ENCODE measurements at places on chromosomes 7 and 10.

GRCh38 chr10:71779641-71780040 lies 6.3 kb upstream of the VSIR start:
- no peak for DNase-seq

DNA sequence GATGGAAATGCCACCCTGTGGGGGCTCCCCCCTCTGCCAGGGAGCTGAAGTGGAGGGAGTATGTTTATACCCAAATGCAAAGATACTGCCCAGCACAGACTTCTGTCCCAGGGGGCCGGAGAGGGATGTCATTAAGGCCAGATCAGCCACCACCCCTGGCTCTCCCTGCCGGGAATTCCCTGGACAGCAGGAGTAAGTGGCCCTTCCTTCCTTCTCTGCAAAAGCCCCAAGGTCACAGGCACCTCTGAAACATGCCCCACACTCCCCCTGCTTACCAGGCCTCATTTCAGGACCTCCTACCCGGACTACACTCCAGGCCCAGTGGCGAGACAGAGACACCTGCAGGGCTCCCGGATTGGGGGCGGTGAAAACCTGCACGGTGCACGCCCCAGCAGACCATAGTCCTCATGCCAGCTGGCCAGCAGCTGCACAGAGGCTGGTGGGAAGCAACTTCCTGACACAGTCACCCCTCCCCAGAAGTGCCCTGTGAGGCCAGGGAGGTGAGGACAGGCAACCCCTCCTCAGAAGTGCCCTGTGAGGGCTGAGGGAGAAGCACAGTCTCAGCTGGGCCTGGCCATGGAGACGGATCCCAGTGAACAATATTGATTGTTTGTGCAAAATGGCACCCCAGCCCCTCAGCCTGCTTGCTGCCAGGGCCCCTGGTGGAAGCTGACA lies 33.0 kb upstream of the RET start:
- no peak for DNase-seq

GRCh38 chr10:92857904-92858514 lies 9.7 kb downstream of the EXOC6 start:
- no peak for DNase-seq

- DNase-seq, result no peak
Measured at GRCh38 chr7:81816312-81816711, 46.5 kb upstream of the HGF start.

DNA sequence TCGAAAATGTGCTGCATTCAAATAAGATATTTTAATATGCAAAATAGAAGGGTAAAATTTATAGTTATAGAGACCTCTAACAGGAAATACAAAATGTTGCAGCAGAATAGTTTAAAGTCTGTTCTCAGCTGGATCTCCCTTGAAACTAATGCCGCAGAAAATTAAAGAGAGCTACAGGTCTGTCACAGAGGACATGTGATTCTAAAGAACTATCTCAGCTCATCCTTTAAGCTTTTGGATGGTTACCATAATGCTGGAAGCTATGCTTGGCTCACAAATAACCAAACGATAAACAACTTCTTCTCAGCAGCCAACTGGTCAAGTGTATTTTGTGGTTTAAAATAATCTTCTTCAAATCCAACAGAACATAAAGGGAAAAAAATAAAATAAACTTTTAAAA lies 353.0 kb downstream of the PARD3 start:
- DNase-seq, result no peak

DNA sequence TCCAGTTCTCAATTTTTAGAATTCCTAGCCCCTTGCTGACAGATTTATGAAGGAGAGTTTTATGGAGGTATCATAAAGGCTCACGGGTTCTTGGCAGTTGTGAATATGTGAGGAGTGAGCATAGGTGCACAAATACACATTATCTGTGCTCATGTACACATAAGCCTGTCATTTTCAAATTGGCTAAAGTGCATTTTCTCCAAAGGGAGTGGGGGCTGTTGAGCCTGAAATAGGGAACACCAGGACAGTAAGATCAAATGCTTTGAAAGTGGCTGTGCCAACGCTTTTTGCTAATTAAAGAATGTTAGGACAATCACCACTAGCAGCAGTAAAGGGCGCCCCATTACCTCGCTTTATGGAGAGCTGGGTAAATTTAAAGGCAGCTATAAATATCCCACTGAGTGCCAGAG lies 8.3 kb upstream of the LRRC4 start:
- DNase-seq, result no peak

GRCh38 chr7:96426027-96426426 lies 104.1 kb upstream of the SLC25A13 start:
- no peak for DNase-seq

- DNase-seq, result no peak
Measured at GRCh38 chr7:78020136-78020873, 221.7 kb downstream of the PHTF2 start.

- no peak for DNase-seq
Measured at GRCh38 chr7:40475681-40475982, 340.8 kb downstream of the SUGCT start.

- DNase-seq, result no peak
Measured at GRCh38 chr7:103630318-103630717, 184.3 kb upstream of the SLC26A5 start.

DNA sequence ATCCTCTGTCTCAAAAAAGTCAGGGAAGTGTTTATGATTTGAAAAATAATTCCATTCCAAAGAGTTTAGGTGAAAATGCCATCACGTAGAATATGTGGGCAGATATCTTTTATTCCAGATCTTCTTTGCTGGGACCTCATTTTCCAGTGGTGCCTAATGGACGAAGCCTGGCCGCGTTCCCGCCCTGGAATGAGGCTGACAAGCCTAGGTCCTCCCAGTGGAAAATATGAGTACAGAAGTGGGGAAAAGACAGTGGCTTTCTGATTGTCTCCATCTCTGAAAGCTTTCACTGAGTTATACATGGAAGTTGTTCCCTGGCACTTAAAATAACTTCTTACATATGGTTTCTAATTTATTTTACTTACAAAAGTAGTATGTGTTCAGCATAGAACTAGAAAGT lies 139.4 kb downstream of the TACC2 start:
- DNase-seq, result no peak

- DNase-seq, result no peak
Measured at GRCh38 chr7:108515013-108515412, 10.9 kb downstream of the PNPLA8 start.

GRCh38 chr7:150322114-150322832 lies 882 bp upstream of the LRRC61 start:
- DNase-seq, result peak; percentile 37

DNA sequence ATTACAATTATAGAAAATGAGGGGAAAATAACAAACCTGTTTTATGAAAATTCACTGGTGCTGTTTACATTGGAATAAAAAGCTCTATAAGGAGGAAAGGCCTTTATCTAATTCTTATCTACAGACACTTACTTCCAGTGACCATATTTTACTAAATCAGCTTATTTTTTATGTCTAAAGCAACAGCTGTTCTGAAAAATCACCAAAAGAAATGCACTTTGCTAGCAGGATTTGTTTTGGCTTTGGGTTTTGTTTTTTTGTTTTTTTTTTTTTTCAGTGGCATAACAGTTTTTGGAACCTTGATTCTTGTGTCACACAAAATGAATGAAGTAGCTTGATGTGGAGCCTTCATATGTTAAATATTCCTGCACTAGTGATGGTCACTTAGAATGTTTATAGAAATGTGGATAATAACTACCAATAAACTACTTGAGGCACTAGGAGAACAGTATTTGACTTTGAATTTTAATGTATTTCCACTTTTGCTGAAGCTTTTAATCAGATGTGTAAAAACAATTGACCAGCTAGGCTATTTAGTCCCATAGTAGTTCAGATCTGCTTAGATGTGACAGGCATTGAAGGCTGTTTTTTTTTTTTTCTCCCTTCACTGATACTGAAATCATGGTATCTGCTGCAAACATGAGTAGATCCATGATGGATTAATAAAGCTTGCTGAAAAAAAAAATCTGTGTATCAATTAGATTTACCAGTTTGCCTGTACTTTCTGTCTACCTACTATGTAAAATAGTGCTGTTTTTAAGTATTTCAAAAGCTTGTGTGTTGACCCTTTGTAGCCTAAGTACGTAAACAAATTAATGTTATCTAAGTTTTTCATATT lies 2.8 kb downstream of the ARL4A start:
- no peak for DNase-seq

DNA sequence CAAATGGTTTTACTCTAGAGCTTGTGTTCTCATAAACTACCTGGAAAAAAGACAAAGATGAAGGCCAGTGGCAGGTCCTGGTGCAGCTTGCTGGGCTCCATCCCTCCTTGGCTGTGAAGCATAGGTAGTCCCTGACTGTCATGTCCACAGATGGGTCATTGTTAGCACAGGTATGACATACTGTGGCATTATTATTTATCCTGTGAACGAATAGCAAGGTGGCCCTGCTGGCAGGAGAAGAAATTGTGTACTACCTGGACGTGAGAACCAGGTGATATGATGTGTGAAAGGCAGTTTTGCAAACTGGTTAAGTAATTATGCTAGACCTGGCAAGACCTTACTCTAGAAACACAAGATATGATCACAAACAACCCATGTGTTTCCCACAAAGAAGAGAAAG lies 63.9 kb downstream of the CCDC71L start:
- DNase-seq, result no peak

- DNase-seq, result no peak
Measured at GRCh38 chr7:117053432-117053831, 100.1 kb downstream of the ST7 start.

DNA sequence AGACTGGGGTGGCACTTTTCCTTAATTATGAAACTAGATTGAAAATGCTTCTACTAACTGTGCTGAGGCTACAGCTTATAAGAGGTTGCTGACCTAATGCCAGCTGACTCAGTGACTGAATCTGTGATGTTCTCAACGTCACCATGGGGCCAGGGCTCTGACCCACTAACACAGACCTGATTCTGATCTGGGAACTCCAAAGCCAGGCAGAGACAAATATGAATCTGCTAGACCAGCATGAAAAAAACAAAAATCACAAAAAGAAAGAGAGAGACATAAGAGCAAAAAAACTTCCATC lies 16.1 kb downstream of the USP6NL start:
- DNase-seq, result no peak

DNA sequence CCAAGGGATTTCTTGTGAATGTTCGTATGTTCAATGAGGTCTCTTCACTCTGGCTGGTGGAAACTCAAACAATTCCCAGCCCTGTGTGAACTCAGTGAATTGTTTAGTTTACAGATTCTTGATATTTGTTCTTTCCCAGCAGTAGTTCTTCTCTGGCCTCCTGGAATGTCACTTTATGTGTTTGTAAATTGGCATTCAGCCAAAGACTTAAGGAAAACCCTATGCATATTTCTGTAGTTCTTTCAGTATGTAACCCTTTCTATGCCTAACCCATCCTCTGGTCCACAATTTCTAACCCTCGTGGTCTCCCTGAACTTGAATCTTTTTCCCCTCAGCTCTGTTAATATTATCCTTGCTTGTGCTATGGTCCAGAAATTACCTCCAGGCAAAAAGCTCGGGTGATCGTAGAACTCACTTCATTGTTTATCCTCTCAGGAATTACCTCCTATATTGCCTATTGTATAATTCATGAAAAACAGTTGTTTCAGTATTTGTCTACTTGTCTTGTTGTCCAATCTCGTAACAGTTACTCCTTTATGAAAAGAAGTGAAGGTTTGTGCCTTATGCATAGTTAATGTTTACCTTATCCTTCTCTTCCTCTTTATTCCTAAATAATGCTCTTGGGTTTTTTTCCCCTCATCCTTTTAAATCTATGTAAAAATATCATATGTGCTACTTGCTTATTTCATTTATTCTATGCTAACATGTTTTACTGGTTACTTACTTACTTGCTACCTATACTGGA lies 23.7 kb upstream of the AGR3 start:
- DNase-seq, result no peak

DNA sequence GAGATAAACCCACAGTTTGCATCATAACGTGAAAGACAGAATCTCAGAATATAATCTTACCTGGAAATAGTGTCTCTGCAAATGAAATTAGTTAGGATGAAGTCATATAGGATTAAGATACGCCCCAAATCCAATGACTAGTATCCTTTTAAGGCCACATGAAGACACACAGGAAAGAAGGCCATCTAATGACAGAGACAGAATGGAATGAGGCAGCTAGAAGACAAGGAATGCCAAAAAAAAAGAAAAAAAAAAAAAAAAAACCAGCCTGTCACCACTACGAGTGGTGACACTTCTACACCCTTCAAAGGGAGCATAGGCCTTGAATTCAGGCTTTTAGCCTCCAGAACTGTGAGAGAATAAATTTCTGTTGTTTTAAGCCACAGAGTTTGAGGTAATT lies 82.9 kb downstream of the HYCC1 start:
- DNase-seq, result no peak

DNA sequence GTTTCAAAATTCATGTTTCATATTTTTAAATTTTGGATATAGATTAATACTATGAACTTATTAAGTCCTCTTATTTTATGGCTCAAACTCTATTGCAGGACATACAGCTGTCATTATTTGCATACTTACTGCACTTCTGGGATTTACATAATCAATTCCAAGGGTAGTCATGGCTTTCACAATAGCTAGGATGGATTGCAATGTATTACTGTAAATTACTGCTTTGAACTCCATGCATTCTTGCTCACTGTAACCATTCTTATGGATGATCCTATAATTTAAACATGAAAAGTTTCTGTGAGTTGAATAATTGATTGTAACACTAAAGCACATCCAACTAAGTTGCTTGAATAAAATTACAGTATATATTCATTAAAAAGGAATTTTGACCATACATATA lies 23.5 kb downstream of the GNAT3 start:
- no peak for DNase-seq

DNA sequence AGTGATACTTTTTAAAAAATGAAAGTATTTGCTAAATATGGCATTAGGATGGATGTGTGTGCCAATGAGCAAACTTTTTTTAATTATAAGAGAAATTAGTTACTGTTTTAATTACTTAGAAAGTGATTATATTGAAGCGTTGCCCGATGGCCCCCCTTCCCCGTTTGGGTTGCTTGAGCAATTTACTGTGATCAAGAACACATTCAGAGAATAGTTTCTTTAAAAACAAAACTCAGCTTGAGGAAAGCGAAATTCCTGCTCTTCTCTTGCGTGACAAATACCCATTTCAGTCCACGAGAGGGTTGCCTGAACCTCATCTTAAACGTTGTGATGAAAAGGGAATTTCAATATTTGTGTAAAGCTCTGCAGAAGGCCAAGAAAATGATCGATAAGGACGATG lies 234.1 kb downstream of the GATA3 start:
- no peak for DNase-seq

GRCh38 chr7:95960706-95961244 lies 188.4 kb downstream of the DYNC1I1 start:
- DNase-seq, result no peak

DNA sequence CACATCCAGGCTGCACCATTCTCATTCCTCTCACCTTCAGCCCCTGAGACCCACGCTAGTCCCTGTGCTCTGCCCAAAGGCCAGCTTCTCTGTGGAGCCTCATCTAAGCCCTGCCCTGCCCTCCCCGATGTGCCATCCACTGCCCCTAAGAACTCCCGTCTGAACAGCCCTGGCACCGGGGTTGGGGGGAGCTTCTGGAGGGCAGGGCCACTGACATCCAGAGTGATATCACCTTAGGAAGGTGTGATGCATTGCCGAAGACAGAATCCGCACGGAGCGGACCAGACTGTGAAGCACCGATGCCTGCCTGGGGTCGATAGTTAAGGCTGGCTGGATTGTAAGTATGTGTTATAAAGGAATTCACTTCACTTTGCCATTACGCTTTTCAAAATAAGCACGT lies 511.0 kb downstream of the PTPRN2 start:
- no peak for DNase-seq

Data from stimulated activated CD4-positive, alpha-beta T cell treated with anti-CD3 and anti-CD28 coated beads, Interleukin-12 subunit alpha, Interleukin-12 subunit beta, amount 100 ng/mL, for 24 hours (primary cell).